ENCODE measurements at places on chromosomes 6 and 20.

- DNase-seq: peak; percentile 19
These were observed 192.8 kb downstream of the LRFN2 start for GRCh38 chr6:40394381-40394780.

DNA sequence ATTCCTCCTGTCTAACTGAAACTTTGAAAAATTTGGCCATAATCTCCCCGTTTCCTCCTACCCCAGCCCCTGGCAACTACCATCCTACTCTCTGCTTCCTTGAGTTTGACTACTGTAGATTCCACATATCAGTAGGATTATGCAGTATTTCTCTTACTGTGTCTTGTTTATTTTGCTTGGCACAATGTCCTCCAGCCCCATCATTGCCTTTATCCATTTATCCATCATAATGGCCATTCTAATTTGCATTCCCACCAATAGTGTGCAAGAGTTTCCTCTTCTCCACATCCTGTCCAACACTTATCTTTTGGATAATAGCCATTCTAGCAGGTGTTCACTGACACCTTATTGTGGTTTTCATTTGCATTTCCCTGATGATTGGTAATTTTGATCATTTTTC is 202.3 kb downstream of the THBS2 start:
- no peak for DNase-seq

GRCh38 chr6:101614774-101615173 is 221.3 kb downstream of the GRIK2 start:
- no peak for DNase-seq

- DNase-seq: no peak
These were observed 446.1 kb upstream of the MARCKS start for GRCh38 chr6:113411011-113411410.

DNA sequence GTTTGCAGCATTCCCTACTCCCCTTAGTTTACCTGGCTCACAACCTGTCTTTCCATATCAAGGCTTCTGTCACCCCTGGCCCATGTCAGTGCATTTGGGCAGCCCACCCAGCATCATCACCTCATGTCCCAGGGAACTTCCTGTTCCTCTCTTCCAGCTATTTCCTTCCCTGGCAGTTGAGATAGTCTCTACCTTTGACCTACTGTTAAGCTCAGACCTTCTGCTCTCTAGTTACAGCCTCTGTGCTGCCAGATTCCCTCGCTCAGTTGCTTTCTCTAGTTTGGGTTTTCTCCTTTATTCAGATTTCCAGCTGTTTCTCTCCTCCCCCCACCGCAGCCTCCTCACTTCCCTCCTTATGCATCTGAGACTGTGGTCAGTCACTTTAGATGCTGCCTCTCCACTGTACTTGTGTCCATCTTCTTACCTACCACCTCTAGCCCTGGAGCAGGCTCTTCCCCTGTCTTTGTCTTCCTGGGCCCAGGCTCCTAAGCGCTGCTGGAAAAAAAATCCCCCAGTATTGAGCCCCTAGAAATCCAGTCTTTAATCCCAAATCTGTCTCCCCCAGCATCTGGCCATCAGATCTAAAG is 16.3 kb downstream of the PTPN1 start:
- DNase-seq: no peak

- no peak for DNase-seq
These were observed 707.0 kb downstream of the QKI start for GRCh38 chr6:164121527-164121926.

DNA sequence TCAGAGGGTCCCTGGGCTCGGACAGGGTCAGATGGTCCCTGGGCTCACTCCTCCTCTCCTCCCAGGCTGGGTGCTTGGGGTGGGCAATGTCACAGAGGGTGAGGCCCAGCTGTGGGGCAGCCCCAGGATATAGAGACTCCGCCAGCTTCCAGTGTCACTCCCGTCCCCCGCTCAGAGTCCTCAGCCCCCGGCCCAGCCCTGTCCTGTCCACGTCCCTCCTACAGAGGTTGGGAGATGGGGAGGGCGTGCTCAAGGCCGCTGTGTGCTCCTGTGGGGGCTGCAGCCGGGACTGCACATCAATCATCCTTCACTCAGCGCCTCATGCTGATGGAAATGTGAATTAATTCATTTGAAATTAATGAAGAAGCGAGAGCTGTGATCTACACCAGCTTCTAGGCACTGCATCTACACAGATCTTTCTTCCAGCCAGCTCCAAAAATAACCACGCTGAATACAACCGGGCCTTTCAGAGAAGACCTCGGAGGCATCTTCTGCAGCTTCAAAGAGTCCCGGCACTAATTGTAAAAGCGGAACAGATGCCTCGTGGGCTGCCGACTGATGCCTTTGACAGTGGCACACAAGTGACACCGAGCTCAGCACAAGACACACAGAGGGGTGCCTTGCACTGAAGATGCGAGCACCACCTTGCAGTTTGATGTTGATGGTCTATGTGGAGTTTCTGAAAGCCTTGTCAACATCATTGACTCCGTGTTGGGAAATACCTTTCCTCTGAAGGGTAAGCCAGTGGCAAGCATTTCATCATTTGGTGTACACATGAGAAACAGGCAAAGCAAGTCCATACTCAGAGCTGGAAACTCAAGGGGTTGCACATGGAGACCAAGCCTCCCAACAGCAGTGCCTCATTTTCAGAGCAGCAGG is 39.3 kb downstream of the DACT2 start:
- DNase-seq: no peak

DNA sequence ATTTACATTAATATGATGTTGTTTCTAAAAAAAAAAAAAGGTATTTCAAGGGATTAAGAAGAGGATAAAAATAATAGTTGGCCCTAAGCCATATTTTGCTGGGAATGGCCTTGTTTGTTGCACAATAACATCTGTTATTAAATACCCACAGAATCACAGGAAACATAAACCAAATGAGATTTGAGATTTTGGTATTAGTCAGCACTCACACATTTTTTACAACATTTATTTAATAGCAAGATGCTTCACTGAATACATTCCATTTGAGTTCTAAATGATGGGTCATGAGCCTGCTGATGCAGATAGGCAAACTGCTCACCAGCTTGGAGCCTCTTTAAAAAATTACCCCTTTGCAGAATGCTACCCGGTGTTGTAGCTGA is 92.9 kb upstream of the ENPP5 start:
- no peak for DNase-seq

GRCh38 chr6:138403324-138403800 is 661 bp upstream of the HEBP2 start:
- peak; percentile 58 for DNase-seq

- no peak for DNase-seq
These were observed 7.4 kb upstream of the IGF2R start for GRCh38 chr6:159961528-159961927.

GRCh38 chr6:143766185-143766553 is 77.0 kb upstream of the LTV1 start:
- no peak for DNase-seq

- no peak for DNase-seq
These were observed 47.7 kb downstream of the ADAT2 start for GRCh38 chr6:143402721-143403336.

GRCh38 chr6:36269834-36270705 is at the start of gene PNPLA1:
PNPLA1 (plus strand) TSS chr6:36270060; CDS start chr6:36270460, 400 bp downstream.
- DNase-seq: no peak

DNA sequence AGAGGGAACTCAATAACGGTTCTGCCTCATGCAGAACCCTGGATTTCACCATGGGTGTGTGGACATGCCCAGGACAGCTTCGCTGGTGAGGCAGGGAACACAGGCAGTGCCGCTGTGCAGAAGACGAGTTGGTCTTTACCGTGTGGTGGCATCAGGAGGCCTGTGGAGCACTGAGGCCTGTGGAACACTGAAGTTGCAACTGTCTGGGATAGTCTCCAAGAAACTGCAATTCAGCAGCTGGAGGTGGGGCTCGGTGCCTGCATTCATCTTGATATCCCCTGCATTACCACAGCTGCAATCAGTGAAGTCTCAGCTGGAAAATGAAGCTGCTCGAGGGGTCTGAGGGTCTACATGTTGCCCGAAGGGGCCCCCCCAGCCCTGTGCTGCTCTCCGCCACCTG is 202.4 kb upstream of the CDH4 start:
- no peak for DNase-seq

- DNase-seq: no peak
These were observed 262.2 kb downstream of the EYA4 start for GRCh38 chr6:133503336-133503729.

- DNase-seq: no peak
These were observed 62.5 kb downstream of the AHI1 start for GRCh38 chr6:135434991-135435390.

DNA sequence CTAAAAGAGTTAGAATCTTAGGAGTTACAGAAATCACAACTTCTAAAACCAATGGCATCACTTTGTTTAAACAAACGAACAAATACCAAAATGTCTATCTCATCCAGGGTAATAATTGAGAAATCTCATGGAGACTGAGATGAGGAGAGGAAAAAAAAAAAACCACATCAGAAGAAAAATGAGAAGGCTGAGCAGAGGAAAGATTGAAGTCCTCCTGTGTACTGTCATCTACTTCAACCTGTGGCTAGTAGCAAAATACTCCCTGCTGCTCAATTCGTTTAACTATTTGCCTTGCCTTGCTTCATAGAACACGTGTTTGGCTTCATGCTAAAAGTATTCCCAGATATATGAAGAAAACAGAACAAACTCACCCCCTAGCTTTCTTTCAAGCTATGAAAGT is 143.7 kb downstream of the PDE10A start:
- DNase-seq: no peak

DNA sequence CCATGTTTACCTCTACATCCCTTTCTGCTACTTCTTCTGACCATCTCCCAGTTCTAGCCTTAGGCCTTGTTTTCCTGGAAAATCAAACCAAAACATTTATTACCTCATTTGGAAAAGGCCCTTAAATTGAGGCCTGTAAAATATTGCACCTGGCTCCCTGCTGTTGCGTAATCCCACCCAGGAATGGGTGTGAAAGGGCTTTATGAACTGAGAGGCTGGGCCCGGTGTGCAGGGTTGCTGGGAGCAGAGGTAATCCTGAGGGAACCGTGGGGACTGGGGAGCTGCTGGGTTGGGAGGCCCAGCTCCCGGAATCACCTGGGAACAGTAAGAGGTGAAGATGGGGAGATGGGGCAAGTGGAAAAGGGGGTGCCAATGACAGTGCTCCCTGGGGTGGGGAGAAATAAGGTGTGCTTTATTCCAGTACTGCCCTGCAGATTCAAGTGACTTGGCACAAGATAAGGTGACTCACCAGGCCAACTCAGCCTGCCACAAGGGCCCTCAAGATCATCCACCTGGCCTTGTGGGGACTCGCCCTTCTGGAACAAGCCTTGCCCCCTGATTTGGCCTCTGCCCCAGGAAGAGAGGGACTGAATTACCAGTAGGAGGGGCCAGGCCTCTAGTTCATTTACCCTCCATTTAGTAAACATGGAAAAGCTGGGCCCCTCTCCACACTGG is 44.2 kb downstream of the KCNK5 start:
- DNase-seq: no peak

GRCh38 chr6:143396497-143397226 is 53.8 kb downstream of the ADAT2 start:
- no peak for DNase-seq

DNA sequence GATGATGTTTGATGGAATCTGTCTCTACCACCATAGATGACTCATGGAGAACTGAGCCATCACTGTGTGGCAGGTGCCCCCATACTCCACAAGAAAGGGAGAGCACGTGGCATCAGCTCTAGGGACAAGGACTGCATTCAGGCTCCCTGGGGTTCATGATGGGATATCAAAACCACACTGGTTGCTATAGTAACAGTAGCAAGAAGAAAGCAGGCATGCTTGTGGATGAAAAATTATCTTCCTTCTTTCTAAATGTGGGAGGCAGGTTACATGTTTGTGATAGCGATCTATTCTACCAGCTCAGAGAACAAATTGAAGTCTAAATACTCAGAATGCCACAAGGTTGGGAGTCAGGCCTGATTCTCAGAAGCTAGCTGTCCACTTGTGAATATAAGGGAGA is 224.2 kb downstream of the ARHGAP18 start:
- no peak for DNase-seq

DNA sequence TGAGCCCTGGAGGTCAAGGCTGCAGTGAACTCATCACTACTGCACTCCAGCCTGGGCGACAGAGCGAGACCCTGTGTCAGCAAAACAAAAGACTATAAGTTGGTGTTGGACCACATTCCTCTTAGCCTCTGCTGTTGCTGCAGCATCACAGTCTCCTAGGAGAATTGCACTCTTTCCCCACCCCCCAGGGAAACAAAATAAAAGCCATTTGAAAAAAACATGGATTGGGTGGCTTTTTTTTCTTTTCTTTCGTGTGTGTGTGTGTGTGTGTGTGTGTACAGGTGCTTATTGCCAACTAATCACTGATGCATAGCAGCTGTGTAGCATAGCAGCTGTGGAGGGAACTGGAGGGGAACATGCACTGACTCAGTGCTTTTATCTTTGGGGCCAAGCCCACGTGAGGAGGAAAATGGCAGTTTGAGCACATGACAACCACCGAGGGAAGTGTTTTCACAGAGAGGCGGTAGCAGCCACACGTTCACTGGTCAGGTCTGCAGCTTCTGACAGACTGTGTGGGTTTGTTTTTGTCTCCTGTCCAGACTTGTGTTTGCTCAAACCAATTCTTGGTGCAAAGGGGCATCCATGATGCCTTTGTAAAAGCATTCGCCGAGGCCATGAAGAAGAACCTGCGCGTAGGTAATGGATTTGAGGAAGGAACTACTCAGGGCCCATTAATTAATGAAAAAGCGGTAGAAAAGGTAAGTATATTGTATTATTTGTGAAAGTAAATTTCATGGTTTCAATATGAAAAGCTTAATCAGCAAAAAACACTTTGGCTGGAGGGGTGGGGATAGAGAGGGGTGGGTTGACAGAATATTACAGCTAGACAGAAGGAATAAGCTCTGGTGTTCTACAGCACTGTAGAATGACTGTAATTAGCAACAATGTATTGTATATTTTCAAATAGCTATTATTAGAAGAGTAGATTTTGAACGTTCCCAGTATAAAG is 27.7 kb downstream of the ALDH5A1 start:
- no peak for DNase-seq

- no peak for DNase-seq
These were observed 90.5 kb downstream of the GPX5 start for GRCh38 chr6:28615955-28616747.

GRCh38 chr20:64150756-64151632 is 13.3 kb upstream of the MYT1 start:
- DNase-seq: no peak

DNA sequence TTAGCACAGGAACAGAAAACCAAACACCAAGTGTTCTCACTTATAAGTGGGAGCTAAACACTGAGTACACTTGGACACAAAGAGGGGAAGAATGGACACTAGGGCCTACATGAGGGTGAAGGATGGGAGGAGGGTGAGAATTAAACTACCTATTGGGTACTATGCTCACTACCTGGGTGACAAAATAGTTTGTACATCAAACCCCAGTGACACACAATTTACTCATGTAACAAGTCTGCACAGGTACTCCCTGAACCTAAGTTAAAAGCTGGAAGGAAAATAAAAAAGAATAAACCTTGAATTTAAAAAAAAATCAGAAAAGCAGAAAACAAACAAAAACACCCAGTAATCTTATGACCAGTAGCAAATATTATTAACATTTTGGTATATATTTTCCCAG is 188.6 kb downstream of the TFAP2B start:
- DNase-seq: no peak
